ENCODE measurements at places on chromosomes 3 and 15.

DNA sequence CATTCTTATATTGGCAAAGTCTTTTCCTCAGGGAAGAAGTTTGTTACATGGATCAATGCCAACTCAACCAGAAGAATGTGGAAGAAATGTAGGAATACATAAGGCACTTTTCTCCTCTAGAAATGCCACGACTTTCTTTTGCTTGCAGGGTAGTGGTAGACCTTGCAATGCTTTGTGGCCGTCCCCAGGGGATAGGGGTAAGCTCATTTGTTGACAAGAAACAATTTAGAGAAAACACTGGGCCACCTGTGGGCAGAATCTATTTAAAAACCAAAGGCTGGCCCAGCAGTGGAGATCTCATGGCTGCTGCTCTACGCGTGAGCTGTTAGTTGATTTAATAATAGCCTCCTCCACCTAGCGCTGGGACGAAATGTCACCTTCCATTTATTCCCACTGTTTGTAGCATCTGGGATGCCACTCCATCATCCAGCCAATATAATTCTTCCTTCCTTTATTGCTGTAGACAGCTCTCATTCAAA lies 64.6 kb upstream of the PFN2 start:
- DNase-seq: no peak

- no peak for DNase-seq
Observed at GRCh38 chr3:185658943-185659342, 72.8 kb downstream of the SENP2 start.

DNA sequence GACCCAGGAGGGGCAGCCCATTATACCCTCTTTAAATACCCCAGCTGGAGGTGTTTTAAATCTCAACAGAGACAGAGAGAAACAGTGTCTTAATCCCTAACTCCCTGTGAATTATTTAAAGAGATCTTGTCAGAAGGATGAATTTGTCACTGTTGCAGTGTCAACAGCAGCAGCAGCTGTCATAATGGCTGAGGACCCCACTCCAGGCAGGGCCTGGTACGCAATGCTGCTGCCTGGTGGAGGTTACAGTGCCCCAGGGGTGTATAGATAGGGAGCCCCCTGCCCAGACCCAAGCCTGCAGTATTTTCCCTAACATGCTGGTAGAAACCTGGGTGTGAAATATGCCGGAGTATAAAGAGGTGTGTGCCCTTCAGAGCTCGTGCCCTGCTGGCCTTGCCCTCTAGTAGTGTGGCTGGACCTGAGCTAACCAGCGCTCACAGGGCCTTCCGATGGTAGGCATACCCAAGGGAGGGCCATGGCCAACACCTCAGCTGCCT lies 143.0 kb downstream of the EPHB1 start:
- no peak for DNase-seq

DNA sequence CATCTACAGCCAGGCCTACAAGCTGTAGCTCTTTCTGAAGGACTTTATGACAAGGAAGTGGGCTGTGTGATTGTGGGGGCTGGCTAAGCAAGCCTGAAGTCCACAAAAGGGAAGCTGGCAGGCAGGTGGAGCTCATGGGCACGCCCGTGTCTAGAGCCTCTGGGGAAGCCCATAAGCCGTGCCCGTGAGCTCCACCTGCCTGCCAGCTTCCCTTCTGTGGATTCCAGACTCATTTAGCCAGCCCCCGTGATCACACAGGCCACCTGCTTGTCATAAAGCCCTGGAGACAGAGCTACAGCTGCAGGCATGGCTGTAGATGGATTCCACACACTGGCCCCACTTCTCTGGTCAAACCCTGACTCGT lies 15.2 kb downstream of the EFCC1 start:
- DNase-seq: peak; percentile 68

GRCh38 chr3:11604139-11604892 lies 39.4 kb downstream of the VGLL4 start:
- DNase-seq: no peak

- no peak for DNase-seq
Observed at GRCh38 chr15:53000409-53000808, 210.3 kb upstream of the ONECUT1 start.

DNA sequence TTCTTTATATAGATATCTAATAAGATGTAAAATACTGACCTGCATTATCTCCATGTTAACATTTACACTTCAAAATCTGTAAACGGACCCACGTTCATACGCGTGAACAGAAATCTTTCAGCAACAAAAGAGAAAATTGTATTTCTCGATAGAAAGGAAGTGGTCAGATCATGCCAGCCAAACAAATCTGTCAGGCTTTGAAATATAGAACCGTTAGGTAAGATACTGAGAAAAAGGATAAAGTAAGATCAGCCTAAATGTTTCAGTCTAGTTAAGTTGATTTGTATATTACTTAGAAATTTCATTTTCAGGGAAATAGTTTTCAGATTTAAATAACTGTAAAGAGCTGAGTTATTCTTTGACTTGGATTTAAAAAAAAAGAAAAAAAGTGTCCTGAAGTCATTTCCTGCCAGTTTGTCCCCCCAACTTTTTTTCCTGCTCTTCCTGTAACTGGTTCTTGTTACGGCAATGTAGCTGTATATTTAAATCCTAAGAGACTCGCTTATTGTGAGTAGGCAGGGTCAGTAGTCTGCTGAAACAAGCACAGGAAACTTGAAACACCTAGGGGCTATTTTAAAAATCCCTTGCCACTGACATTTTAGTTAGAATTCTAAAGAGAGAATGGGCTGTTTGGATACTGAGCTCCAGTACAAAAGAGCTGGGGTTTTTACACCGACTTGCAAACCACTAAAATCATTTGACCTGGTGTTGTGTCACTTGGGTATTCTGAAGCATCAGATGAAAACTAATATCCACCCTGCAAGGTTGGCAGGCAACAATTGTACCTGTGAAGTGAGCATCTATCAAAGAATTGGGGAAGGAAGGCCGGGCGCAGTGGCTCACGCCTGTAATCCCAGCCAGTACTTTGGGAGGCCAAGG lies 237.5 kb downstream of the UBE2E2 start:
- no peak for DNase-seq

GRCh38 chr3:87435926-87436620 lies 159.7 kb upstream of the POU1F1 start:
- DNase-seq: no peak

GRCh38 chr3:80734483-80734882 lies 966.7 kb upstream of the ROBO1 start:
- DNase-seq: no peak

- peak; percentile 48 for DNase-seq
Observed at GRCh38 chr15:42650208-42651066, 75.0 kb downstream of the STARD9 start.

DNA sequence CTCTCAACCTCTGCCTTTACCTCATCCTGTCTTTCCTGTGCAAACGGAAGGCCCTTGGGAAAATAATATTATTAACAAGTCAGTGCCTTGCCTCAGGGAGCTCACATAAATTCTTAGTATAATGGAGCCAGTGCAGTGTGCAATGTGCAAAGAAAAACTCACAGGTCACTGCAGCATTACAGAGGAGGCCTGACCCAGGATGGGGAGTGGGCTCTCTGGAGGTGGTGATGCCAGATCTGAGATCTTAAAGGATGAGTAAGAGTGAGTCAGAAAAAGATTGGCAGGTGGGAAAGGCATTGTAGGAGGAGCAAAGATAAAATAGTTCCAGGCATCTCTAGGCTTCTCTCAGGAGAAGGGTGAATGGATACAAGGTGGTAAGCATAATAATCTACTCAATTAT lies 185.6 kb upstream of the ADAMTS9 start:
- DNase-seq: no peak

GRCh38 chr3:149239357-149239936 lies 17.8 kb upstream of the CP start:
- no peak for DNase-seq

DNA sequence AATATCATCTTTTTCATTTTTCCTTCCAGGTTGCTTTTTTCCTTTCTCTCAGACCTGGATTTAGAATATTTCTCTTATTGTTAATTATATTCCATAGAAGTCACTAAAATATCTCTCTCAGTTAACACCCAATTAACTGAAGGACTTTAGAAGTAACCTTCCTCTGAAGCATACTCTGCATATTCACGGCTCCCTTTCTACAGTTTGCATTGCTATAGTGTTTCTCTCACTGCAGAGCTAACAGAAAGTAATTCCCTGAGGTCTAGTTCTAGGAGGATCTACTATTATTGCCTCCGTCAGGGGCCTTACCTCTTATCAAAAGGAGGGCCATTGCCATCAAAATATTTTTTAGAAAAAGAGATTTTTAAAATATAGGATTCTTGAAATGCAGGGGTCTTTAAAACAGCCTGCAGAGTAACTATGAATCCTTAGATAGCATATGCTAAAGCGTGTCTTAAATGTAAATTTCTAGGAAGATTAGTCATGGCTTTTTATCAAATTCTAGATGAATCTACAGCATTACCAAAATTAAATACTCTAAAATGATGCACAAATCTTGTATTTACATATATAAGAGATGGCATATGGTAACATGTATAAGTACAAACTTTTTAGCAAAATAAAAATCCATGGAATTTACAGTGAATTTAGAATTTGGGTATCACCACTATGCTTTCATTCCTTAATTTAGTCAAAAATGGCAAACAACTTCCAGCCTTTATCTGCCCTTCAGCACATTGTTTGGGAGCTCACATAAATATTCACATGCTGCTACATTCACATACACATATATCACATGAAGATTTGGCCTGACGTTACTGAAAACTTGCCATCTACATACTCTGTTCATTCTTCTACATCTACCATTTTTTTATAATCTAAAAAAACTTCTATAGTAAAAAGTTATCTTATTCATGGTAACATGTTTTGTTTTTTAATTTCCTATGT lies 696.8 kb downstream of the OTOL1 start:
- no peak for DNase-seq

DNA sequence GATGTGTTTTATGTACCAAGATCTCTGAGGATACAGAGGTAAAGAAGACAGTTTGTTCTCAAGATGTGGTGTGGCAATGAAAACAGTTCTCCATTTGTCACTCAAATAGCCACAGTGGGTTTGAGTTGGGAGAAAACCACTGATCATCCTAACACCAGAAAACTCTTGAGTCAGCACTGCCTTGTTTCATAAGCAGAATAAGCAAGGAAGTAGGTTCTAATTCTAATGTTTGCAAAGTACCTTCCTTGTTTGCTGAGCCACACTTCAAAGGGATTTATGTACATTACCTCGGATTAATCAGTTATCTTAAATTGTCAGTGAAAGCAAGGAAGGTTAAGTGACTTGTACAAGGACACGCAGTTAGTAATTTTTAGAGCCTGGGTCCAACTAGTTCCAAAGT lies 107.8 kb upstream of the BOC start:
- no peak for DNase-seq

DNA sequence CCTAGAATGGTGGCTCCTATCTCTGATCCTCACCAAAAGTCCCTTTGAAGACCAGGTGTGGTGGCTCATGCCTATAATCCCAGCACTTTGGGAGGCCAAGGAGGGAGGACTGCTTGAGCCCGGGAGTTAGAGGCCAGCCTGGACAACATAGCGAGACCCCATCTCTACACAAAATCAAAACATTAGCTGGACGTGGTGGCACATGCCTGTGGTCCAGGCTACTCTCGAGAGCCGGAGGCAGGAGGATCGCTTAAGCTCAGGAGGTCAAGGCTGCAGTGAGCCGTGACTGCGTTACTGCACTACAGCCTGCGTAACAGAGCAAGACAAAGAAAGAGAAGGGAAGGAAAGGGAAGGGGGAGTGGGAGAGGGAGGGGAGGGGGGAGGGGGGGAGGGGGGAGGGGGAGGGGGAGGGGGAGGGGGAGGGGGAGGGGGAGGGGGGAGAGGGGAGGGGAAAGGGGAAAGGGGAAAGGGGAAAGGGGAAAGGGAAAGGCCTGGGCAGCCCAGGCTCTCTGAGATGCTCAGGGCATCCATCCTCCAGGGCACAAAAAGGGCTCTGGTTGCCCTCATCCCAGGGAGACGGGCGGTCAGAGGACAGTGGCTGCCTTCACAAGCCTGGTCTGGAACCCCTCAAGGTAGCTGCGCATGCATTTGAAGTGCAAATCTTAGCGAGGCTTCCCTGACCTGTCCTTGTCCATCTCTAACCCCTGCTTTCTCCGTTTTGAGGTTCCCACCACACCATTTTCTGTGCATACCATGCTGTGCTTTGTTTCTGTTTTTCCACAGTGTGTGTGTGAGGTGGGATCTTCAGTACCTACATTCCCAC lies 76.1 kb downstream of the LDHAL6B start:
- no peak for DNase-seq

GRCh38 chr3:99852851-99853250 lies 35.2 kb downstream of the CMSS1 start:
- no peak for DNase-seq

DNA sequence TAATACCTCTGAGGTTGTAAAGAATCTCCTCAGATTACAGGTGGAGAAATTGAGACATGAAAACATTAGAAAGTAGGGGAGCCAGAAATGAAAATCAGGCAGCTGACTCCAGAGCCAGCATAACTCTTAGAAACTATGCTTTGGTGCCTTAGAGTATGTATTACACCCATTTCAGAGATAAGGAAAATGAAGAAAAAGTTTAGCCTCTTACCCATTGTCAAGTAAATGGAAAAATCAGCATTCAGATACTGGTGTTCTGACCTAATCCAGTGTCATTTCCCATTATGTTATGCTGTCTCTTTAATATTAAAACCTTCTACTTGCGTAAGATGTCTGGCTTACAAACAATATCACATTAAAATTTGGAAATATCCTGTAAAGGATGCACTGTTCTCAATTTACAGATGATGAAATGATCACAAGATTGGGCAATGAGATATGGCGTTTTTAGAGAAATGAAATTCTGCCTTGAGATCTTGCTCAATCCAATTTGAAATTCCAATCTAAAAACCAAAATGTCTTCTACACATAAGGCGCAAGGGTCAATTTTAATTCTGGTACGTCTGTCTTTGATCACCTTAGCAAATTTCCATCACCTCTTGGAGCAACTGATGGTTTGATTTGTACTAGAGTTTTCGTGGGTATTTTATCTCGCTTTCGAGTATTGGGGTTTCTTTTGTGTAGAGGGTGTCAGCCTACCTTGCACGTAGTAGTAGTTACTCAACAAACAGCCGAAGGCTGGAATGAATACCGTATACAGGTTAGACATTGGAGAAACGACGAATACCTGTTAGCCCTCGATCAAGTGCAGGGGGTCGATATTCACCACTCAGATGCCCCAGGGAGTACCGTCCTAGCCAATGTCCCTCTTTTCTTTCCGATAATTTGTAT lies 902 bp upstream of the ZCWPW2 start:
- DNase-seq: no peak

DNA sequence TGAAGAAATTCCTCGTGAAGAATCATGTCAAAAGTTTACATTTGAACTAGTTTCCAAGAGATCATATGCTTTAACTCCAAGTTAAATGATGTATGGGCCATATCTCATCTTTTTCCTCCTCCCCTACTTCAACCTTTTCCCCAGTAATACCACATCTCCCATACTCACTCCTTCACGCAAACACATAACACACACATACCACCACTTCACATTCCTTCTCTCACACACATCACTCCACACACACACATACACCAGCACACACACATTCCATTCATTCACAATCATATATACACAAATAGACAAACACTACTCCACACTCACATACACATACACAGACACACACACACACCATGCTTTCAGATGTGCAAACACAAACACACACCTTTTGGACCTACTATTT lies 769.0 kb upstream of the NR2F2 start:
- DNase-seq: no peak

GRCh38 chr3:132435911-132436425 lies 18.7 kb downstream of the DNAJC13 start:
- DNase-seq: no peak

GRCh38 chr3:9691636-9692035 lies 12.0 kb upstream of the CPNE9 start:
- no peak for DNase-seq

GRCh38 chr15:101828774-101829173 lies 16.8 kb downstream of the OR4F15 start:
- no peak for DNase-seq

GRCh38 chr15:75570126-75570845 lies 8.8 kb downstream of the PTPN9 start:
- DNase-seq: no peak

- DNase-seq: no peak
Observed at GRCh38 chr15:33007303-33007855, 187.1 kb downstream of the FMN1 start.
